ENCODE measurements at places on chromosomes 4 and X.
A peak's percentile ranks its signal among the peaks of the same experiment; 100 is the strongest.

DNA sequence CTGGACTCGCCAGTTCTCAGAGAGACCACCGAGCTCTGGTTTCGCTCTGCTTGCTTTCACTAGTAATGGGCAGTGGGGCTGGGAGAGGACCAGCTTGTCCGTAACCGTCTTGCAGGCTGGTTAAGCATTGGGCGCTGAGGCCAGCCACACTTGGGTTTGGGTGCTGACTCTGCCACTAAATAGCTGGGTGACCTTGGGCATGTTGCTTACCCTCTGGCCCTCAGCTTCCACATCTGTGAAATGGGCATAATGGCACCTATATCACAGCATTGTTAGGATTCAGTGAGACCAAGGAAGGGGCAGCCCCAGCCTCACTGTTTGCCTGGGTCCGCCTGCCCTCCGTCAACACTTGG lies 43.5 kb downstream of the EVC start:
- no peak for DNase-seq

- no peak for DNase-seq
Observed at GRCh38 chr4:116501954-116502353, 583.4 kb downstream of the TRAM1L1 start.

- no peak for DNase-seq
Observed at GRCh38 chrX:103565752-103566151, 19.6 kb upstream of the TCEAL4 start.

GRCh38 chrX:107672955-107673378 lies 44.7 kb downstream of the PRPS1 start:
- DNase-seq, result peak; percentile 31

GRCh38 chrX:71627588-71628404 lies 9.5 kb upstream of the CXCR3 start:
- DNase-seq, result no peak

DNA sequence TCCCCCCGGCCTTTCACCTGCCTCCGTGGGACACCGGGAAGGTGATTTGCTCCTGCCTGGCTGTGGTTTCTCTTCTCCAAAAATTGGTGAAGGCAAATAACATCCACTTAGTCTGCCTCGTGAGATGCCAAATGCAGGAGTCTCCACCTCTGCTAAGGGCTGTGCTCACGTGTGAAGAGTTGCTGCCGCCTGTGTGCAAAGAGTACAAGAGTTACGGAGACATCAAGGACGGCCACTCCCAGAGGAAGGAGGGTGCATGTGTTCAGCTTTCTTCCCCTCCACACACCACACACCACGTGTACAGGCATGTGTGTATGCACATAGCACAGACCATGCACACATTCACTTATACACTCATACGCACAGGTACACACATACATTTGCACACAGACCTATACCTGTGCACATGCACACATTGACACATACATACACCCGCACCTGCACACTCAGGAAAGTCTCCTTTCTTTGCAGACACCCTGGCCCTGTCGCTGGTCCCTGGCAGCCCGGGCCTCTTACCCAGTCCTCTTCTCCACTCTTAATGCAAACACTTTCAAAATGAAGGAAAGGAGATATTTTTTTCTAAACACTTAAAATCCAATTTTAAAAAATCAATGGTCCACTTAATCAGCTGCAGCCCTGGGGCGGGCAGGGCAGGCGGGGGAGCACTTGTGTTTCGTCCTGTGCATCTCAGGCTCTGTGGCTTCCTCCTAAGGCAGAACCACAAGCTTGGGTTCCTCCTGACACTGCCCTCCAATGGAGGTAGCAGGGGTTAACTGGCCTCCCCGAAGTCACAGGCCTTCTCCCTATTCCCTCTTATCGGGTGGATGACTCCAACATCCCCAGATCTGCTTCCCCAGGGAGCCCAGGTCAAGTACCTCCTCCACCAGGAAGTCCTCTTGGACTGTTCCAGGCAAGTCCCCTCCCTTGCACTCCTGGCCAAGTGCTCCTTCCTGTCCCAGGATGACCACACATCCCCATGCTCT lies 103.0 kb downstream of the CPZ start:
- DNase-seq, result no peak

- no peak for DNase-seq
Observed at GRCh38 chr4:53579826-53580225, 11.5 kb downstream of the LNX1 start.

DNA sequence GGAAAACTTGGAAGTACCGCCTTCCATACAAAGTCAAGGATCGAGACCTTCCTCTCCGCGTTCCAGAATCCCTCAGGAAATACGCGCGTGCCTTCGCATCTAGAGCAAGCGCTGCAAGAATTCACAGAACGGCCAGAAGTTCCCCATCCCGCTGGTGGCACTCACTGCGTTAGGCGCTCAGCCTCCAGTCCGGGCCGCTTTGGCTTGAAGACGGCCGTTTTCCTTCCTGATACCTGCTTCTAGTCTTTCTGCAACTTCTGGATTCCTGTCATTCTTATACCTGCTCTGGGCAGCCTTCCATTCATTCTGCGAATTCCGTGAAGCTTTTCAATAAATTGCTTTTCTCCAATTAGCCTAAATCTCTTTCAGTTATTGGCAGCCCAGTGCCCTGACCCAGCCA lies 896.4 kb downstream of the TRIML1 start:
- DNase-seq, result no peak

GRCh38 chr4:30172416-30172815 lies 547.8 kb upstream of the PCDH7 start:
- DNase-seq, result no peak

DNA sequence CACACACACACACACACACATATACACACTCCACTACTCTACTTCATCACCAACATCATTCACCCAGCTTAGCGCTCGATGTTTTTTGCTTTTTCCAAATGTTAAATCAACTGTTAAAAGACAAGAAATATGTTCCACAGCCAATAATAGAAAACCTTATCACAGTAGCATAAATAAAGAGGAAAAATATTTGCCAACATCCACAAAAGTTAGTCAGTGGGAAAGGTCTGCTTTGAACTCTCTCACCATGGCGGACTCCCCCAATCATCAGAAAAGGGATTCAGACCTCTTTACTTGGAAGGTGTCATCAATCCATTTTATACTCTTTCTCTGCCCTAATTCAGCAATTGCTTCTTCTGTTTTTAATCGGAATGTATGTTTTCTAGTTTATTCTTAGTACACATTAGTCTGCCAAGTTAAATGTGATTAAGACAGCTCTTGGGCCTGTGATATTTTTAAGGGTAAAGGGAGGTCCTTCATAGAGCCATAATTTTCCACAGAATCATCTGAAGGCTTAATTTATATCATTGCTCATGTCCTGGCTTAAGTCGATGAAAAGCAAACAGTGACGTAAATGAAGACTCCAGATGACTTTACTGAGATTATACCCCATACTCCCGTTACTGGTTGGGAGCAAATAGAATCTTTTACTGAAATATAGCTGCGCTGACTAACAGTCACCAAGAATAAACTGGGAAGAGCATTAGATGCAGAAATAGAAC lies 29.7 kb upstream of the LGI2 start:
- DNase-seq, result no peak

- no peak for DNase-seq
Observed at GRCh38 chr4:10753336-10753735, 68.8 kb upstream of the CLNK start.

DNA sequence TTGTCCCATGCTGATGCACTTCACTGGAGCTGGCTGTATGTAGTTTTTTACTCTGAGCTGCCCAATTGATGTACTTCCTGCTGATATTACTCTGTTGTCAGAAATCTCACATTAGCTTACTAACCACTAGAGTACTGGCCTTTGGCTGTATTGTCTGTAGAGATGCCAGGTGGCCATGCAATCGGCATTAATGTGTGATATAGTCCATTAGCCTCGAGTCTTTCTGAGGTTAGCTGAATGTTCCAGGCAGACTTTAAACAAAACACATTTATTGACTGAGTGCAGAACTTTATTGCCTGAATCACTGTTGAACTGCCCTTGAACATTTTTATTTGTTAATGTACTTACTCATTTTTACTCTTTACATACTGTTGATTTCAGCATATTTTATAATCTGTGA lies 335.2 kb downstream of the PCDH10 start:
- no peak for DNase-seq

DNA sequence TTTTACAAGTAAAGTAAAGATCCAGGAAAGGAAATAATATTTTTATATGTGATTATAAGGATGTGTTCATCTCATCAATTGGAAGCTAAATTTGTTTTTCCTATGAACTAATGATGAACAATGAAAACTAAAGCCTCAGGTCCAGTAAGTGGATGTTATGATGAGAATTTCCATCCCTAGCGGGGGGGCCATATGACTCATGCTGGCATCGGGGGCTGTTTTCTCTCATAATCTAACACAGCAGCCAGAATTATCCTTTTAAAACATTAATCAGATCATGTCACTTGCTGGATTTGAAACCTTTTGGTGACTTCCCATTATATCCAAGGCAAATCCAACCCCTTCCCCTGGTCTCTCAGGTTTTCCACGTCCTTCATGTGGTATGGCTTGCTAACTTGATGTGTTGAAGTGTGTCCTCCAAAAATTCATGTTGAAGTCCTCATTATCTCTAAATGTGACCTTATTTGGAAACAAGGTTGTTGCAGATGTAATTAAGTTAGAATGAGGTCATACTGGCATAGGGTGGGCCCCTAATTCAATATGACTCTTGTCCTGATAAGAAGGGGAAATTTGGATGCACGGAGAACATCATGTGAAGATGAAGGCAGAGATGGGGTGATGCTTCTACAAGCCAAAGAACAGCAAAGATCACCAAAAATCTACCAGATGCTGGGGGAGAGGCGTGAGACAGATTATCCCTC lies 96.8 kb downstream of the AKAP4 start:
- DNase-seq, result no peak

- DNase-seq, result no peak
Observed at GRCh38 chrX:37590047-37590446, 18.6 kb downstream of the LANCL3 start.

DNA sequence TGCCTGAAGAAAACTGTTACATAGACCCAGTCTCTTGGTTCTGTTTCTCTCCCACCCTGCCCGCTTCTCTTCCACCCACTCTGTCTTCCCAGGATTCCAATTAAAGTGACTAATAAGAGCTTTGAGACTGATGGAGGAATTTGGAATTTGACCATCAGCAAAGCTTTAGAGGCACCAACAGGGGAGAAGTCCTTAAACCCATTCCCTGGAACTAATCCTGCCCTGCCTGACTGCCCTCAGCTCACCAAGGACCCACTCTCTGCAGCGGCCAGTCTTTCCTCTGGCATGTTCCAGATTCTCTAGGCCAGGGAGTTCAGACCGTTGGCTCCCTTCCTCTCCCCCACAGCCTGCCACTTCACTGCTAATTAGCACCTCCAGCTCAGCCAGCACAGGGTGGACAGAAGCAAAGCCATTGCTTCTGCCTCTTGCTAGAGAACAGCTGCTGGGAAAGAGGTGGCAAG lies 23.9 kb downstream of the SCD5 start:
- DNase-seq, result peak; percentile 68

- no peak for DNase-seq
Observed at GRCh38 chr4:16642897-16643296, 255.5 kb downstream of the LDB2 start.

- no peak for DNase-seq
Observed at GRCh38 chr4:86358257-86358656, 1.6 kb downstream of the MAPK10 start.

GRCh38 chrX:153692611-153693156 lies 5.0 kb downstream of the SLC6A8 start:
- no peak for DNase-seq

DNA sequence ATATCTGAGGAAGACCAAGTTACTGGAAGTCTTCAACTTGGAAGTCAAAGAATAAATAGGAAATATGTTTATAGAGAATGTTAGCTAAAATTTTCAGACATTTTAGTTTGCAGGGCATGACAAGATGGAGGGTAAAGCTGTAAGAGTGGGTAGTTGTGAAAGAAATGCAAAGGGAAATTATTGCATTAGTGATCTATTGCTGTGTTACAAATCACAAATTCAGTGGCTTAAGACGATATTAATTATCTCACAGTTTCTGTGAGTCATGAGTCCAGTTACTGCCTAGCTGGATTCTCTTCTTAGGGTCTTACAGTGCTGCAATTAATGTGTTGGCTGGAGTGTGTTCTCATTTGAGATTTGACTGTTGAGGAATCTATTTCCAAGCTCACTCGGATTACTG lies 62.9 kb upstream of the CAMK2D start:
- DNase-seq, result no peak

DNA sequence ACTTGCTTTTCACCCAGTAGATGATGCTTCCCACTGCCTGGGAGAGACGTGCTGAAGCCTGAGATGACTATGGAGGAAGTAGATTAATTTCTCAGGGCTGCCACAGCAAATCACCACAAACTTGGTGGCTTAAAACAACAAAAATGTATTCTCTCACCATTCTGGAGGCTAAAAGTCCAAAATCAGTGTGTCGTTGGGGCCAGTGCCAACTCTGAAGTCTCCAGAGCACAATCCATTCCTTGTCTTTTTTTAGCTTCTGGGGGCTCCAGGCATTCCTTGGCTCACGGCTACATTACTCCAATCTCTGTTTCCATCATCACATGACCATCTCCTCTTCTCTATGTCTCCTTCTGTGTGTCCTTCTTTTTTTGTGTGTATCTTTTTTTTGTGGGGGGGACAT lies 105.8 kb upstream of the C1QTNF7 start:
- no peak for DNase-seq

DNA sequence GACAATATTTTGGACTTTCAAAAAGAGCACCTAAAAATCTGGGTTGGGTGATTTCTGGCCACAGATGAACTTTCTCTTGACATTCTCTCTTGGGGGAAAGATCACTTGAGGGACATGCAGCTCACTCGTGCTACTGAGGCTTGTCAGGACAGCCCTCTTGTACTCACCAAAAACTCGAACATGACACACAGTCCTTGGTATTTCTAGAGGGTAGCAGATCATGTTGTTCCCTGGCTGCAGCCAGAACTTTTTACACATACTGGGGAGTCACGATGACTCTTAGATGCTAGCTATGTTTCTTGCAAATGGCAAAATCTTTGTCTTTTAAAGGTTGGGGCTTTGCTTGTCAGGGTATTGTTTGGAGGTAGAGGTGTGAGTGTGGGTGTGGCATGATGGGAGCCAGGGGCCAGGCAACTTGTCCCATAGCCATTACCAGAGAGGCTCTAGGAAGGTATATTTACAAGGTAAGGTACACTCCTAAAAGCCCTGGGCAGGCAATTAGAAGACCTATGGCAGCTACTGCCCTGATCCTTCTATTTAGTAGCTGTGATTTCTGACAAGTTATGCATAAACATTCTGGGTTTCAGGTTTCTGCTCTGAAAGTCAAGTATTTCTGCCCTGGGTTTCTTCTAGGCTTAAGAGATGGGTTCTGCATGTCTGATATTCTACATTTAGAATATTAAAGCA lies 241.7 kb upstream of the TLL1 start:
- DNase-seq, result no peak

DNA sequence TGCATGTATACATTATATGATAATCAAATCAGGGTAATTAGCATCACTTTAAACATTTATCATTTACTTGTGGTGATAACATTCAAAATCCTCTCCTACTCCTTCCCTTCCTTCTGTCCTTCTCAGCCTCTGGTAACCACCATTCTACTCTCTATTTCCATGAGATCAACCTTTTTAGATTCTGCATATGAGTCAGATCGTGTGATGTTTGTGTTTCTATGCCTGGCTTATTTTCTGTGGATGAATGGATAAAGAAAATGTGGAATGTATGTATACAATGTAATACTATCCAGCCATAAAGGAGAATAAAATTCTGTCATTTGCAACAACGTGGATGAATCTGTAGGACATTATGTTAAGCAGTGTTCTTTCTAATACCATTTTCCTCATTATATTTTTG lies 123.9 kb downstream of the NAA11 start:
- DNase-seq, result no peak

- no peak for DNase-seq
Observed at GRCh38 chr4:21113496-21114223, 413.4 kb downstream of the PACRGL start.

- no peak for DNase-seq
Observed at GRCh38 chr4:125317525-125317877, 2.7 kb downstream of the FAT4 start.

- DNase-seq, result peak; percentile 12
Observed at GRCh38 chr4:79292008-79292407, 33.9 kb downstream of the NAA11 start.

All from NCI-H1417 (cell line).